ENCODE measurements at places on chromosomes 13 and 19. TPM values are rescaled to one million over a fixed set of nuclear protein-coding genes. Genes with fewer than 3 reads are reported as not detected.

The ZNF763 gene
- 0.27 TPM for total RNA-seq

The CEACAM3 gene
- total RNA-seq = not detected

The RXFP2 gene
- not detected for total RNA-seq

The LGALS7B gene
- not detected for total RNA-seq

The GRIK5 gene
- not detected for total RNA-seq

The PEG3 gene
- 0.60 TPM for total RNA-seq

The TMPRSS9 gene
- not detected for total RNA-seq

The RFPL4AL1 gene
- total RNA-seq = not detected

The SHC2 gene
- total RNA-seq = 4.3 TPM

The SYDE1 gene
- 28.1 TPM for total RNA-seq

The GIPR gene
- total RNA-seq = not detected

The TMEM38A gene
- 0.20 TPM for total RNA-seq

The MISP3 gene
- total RNA-seq = 0.05 TPM

The IZUMO2 gene
- total RNA-seq = not detected

The DHRS12 gene
- total RNA-seq = 10.3 TPM

The ZNF471 gene
- total RNA-seq = 1.1 TPM

The SERPINE3 gene
- total RNA-seq = not detected

The TUBA3C gene
- not detected for total RNA-seq

The DACT3 gene
- 0.20 TPM for total RNA-seq

The CLEC4M gene
- total RNA-seq = not detected

The HAUS5 gene
- total RNA-seq = 13.1 TPM

The TMEM161A gene
- 17.1 TPM for total RNA-seq

The SHISA2 gene
- total RNA-seq = 0.73 TPM

The TOMM40 gene
- total RNA-seq = 129 TPM

The PLEKHG2 gene
- 8.9 TPM for total RNA-seq

The SHISA7 gene
- total RNA-seq = not detected

The SYNGR4 gene
- not detected for total RNA-seq

The NUFIP1 gene
- total RNA-seq = 3.1 TPM

The MAMSTR gene
- 0.67 TPM for total RNA-seq

The SOHLH2 gene
- total RNA-seq = 0.13 TPM

The MKNK2 gene
- 84.6 TPM for total RNA-seq

The GIPC3 gene
- 1.4 TPM for total RNA-seq

The PSG3 gene
- total RNA-seq = 0.87 TPM

The OLFM2 gene
- not detected for total RNA-seq

The CD22 gene
- total RNA-seq = 0.15 TPM

The ZIC2 gene
- total RNA-seq = not detected

The CGB8 gene
- total RNA-seq = not detected

The CYP2S1 gene
- 4.7 TPM for total RNA-seq

The ZNF223 gene
- total RNA-seq = 2.3 TPM

The PLEKHJ1 gene
- 60.6 TPM for total RNA-seq

The ZNF681 gene
- total RNA-seq = 1.3 TPM

The PCSK4 gene
- total RNA-seq = 0.94 TPM

The ZNF221 gene
- total RNA-seq = 3.3 TPM

The ZNF536 gene
- total RNA-seq = not detected

The KIRREL2 gene
- not detected for total RNA-seq

The RYR1 gene
- total RNA-seq = not detected

The ELAVL1 gene
- total RNA-seq = 47.4 TPM

Data from mammary microvascular endothelial cell (primary cell).